ENCODE measurements at places on chromosomes 11 and 22.
A peak's percentile ranks its signal among the peaks of the same experiment; 100 is the strongest.

DNA sequence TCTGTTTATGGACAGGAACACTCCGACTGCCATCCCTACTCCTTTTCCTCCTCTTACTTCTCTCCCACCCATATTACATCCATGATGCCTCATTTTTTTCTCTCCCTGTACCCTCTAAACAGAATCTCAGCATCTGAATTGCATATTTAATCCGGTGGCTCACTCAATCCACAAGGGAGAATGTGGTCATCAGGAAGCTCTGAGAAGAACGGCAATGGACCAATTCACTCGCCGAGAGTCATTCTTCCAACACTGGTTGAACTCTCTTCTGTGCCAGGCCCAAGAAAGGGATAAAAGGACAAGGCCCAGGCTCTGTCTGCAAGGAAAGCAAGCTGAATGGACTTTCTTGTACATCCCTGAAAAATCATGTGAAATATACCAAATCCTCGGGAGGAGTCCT lies 15.9 kb downstream of the MAP6 start:
- no peak for DNase-seq

DNA sequence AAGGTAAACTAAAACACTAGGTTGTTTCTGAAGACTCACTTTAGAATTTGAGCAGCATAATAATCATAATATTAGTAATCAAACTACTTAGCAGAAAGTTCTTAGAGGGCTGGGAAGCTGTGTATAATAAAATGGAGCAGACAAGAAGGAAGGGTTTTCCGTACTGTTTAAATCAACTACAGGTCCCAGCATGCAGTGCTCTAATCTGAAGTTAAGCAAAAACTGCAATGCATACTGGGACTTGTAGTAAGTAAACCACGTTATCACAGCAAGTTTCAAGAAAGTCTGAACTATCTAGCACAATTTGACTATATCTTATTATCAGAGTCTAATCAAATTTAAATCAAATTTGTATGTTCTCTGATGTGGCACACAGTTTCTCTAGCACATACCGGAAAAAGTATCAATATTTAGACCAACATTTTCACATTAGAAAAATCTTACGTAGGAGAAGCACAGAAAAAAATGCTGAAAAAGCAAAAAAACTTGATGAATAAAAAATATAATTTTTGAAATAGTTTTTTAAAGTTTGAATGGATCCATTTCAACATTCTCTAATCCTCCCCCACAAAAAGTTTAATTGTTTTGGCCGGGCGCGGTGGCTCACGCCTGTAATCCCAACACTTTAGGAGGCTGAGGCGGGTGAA lies 8.2 kb downstream of the PHF21A start:
- DNase-seq, result peak; percentile 16

GRCh38 chr11:121892863-121893262 lies 223.2 kb downstream of the BLID start:
- no peak for DNase-seq

GRCh38 chr11:34065505-34066203 lies 14.1 kb downstream of the CAPRIN1 start:
- no peak for DNase-seq

- DNase-seq, result no peak
These were observed 3.8 kb downstream of the SHISA8 start for GRCh38 chr22:41911001-41911611.

DNA sequence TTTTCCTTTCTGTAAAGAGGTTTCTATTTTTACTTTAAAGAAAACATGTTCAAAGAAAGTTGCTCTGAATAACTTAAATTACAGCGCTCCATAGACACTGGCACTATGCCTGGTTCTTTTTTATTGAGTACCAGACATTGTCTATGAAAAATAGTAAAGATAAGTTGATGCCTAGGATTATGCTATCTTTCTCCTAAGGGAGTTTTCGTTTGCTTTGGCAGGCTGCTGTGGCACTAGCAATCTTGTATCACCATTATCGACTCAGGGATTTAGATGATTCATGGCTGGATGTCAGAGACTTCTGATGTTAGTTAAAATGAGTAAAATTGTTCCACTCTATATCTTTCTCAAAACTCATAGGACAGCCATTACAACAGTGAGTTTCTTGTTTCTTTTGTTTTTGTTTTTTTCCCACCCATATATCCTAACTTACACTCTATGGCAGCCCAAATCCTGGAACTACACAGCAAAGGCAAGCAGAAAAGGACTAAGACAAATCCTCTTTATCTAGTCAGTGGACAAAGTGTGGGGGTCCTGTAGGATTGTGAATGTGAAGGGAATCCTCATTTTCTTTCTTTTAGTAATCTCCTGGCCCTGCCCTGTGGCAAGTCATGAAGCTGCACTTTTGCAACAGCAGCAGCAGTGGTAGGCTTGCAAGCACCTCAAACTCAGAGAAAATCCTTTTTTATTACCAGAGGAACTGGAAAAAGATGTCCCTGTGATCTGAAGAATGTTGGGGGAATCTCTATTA lies 20.7 kb downstream of the SLN start:
- no peak for DNase-seq

DNA sequence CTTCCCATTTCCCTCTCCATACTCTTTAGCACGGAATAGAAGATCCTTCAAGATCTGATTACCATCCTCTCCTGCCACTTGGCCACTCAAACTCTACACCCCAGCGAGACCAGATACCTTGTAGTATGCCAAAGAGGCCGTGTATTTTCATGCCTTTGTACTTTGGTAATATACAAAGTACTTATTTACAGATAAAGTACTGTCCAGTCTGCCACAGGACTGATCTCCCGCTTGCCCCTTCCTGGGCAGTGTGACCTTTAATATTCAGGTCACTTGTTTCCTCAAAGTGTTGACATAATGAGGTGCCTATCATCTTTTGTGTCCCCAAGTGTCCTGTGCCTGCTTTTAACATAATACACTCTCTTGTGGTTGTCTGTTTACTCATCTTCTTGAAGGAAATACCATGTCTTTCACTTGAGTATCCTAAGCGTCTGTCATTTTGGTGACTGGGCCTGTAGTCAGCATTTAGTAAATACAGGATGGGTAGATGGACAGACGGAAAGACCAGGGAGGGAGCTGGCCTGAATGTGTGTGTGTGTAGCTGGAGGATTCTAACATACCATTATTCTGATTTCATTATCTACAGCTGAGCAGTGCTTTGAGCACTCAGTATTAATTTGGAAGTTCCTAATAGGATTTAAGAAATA lies 137.4 kb downstream of the NAV2 start:
- DNase-seq, result no peak

DNA sequence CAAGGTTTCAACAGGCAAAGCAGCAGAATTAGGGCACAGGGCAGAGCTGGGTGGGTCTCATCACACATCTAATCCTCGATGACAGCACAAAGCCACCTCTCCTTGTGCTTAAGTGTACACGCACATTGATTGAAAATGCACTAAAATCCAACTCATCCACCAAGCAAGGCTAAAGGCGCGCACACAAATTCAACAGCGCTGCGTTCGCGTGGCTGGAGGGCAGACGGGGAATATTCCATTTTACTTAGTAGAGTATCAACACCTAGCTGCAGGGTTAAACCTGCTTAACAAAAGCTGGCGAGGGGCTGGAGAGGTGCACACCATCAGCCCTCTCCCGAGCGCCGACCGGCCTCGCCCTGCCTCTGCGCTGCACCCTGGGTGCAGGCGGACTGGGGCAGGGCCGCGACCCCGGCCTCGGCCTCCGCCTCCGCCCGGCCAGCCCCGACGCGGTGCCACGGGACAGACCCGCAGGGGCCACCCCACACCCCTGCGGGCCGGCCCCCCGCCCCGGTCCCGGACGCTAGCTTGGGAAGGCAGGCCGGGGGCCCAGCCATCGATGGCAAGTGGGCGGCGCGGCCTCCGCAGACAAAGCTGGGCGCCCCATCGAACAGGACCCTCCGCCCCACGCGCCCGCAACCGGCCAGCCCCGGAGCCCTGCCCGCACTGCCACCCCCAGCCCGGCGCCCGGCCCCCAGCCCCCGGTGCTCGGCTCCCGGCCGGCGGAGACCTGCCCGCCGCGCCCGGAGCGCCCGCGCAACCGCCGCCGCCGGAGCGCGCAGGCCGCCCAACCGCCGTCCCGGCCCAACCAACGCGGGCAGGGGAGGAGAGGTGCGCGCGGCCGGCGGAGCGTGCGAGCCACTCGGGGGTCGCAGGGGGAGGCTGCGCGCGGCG lies 929 bp downstream of the PRDM10 start:
- peak; percentile 33 for DNase-seq

DNA sequence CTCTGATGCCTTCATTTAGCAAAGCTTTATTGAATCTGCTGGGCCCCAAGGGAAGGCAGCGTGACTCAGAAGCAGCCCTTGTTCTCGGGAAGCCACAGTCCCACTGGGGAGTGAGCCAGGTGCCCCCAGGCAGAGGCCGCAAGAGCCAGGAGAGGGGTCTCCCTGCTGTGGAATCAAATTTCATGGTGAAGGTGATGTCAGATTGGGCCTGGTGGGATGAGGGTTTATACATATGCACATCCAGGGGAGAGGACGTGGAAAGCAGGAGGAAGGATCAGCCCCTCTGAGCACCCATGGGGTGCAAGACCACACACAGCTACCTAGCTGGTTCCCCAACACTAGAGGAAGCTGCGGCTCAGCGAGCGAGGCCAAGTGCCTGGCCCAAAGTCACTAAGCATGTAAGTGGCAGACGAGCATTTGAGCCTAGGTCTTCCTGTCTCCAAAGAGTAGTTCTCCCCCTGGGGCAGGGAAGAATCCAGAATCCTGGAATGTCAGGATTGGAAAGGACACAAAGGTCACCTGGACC lies 2.0 kb downstream of the SYNGR1 start:
- peak; percentile 49 for DNase-seq

DNA sequence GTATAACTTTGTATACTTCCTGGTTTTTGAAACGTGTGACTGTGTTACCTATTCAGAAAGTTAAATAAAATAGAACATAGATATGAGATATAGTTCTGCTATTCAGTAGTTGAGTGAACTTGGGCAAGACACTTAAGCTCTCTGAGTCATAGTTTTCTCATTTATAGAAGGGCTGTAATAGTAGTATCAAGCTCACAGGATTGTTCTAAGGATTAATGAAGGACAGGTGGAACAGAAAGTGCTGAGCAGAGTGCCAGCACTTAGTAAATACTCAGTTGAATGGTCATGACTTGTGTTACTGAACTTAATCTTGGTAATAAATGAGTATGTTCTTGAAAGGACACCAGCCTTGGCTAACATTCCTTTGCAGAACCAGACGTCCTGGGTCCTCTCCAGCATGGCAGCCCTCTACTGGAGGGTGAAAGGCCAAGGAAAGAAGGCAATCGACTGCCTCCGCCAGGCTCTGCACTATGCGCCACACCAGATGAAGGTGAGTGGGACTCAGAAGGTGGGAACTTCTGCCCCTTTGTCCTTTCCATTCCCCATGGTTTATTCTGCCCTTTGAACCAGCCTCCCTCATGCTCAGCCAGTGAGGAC lies 131.2 kb downstream of the TTC17 start:
- DNase-seq, result no peak

DNA sequence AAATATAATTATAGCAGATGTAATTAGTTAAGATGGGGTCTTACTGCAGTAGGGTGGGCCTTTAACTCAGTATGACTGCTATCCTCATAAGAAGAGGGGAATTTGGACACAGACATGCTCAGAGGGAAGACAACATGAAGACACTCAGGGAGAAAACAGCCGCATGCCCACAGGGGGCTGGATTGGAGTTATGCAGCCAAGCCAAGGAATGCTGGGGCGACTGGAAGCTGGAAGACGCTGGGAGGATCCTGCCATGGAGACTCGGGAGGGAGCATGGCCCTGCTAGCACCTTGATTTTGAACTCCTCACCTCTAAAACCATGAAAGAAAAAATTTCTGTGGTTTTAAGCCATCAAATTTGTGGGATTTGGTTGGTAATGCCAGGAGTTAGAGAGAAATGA lies 40.9 kb downstream of the PANX1 start:
- DNase-seq, result no peak

DNA sequence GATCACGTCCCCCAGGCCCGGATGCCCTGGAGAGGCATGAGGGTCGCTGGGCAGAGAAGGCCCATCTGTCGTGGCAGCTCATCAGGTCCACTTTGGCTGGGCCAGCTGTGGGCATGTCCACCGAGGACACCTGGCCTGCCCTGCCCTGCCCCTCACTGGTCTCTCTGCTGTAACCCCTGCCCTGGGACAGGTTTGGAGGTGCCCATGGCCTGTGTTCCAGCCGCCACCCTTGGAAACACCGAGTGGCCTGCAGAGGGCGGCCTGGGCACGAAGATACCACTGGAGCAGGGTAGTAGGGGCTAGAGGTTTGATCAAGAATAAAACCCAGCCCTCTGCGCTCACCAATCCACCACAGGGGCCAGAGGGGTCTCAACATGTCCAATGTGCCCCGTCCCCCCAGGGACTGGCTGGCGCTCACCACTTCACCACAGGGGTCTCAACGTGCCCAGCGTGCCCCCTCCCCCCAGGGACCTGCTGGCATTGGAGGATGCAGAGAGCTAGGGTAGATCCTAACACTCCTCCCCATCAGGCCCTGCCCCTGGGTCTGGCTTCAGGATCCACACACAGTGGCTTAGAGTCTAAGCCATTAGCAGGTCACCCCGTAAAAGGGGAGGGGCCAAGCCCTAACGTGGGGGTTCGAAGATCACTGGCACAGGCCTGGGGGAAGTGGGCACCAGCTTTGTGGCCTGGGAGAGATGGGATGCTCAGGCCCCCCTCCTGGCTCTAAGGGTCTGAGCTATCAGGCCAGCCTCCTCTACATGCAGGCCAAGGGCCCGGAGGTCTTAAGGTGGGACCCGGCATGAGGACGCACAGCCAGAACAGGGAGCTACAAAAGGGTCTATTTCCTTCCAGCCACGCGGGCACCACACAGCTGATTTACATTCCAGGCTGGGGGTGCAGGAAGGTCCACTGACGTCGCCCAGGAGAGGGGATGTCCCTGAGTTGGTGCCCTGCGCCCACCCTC lies 1.3 kb upstream of the HDAC10 start:
- no peak for DNase-seq

DNA sequence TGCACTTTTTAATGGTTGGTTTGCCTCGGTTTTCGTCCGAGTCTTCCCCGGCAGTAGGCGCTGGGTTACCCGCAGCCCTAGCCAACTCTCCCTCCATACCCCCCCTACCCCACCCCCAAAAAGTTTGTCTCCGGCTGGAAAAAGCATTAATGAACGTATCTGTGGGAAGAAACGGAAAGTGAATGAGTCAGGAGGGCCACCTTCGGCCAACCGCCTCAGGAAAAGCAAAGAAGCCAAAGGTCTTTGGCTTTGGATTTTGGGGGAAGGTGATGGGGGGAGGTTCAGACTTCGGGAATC lies 508 bp upstream of the FLI1 start:
- peak; percentile 28 for DNase-seq

All from foreskin keratinocyte (primary cell).